Activated CD4-positive, alpha-beta T cell treated with anti-CD3 and anti-CD28 coated beads for 1 hour (primary cell): ENCODE measurements at places on chromosomes 1 and 21.

GRCh38 chr1:175155936-175156335, 36.6 kb downstream of the KIAA0040 start:
- DNase-seq, result no peak

DNA sequence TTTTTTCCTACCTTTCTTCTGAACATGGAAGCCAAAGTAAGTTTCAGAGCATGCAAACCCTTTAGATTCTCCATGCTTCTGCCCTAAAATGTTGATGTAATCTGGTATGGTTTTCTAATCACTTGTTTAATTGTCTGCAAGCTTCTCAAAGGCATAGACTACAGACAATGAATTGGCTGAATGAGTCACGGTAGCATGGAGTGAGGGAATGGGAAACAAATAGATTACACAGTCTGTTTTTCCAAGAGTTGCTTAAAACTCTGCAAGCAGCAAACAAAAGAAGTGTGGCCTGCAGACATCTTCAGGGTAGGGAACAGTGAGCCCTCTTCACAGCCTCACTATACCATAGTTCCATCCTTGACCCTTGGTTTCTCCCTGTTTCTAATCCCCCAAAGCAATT, 326.0 kb downstream of the BARHL2 start:
- no peak for DNase-seq

DNA sequence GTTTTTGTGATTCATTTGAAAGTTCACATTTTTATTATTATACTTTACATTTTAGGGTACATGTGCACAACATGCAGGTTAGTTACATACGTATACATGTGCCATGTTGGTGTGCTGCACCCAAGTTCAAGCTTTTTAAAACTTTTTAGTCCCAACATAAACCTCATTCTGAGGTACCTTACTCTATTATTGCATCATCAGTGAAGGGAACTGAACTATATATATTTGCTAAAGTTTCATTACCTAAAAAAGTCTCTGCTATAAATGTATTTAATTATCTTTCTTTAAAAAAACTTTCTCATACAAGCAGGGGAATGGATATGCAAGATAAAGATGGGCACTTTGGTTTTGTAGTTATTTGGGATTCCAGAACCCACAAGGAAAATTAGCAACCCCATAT, 931.4 kb upstream of the ADGRL2 start:
- DNase-seq, result no peak

DNA sequence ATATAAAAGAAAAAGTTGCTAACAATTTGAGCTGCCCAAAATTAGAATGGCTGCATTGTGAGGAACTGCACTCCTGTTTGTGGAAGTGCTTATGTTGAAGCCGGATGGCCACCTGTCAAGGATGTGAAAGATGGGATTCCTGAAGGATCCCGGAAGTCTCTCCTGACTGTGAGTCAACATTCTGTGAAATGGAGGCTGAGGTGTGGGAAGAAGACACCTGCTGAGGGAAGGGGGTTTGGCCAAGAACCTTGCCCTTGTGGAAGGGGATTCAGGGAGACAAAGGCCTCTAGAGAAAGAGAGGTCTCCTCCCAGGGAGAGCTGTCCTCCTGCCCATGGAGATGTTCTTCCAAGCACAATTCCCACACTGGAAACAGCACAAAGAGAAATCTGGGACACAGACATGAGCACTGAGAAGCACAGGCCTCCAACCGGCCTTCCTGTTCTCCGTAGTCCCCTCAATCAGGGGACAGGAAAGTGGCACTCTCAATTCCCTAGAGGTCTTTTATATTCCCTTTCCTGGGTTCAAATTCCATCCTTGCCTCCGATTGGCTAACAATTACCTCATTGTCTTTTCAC, 70.5 kb downstream of the CD2 start:
- DNase-seq, result no peak

DNA sequence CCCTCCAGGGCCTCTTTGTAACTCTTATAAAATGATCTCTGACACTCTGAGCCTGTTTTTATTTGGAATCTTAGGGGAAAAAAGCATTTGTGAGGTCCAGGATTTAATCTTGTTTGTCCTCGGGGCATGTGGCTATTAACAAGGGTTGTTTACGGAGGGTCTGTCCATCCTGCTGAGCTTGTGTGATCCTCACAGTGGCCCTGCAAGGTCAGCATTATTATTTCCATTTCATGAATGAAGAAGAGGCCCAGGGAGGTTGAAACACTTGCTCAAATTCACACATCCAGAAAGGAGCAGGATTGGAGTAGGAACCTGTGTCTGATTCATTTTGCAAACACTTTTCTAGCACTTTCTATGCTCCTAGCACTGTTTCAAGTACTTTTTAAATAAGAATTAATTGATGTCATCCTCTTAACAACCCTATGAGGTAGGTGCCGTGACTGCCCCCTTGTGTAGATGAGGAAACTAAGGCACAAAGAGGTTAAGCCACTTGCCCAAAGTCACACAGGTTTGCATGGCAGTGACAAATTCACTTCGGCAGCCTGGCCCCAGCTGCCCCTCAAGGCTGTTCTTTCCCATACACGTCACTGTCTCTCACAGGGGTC, 178.9 kb downstream of the MIS18A start:
- DNase-seq, result no peak

DNA sequence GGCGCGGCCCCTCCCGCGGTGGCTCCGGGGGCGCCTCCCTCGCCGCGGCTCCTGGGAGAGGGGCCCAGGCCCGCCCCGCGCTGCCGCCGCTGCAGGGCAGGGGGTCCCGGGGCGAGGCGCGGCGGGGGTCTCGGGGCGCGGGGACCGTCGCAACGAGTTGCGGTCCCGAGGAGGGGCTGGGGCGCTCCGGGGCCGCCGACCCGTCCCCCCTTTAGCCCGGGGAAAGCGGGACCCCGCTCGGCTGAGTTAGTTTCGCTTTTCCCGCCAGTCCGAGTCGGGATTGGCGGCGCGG, 493 bp downstream of the SPSB1 start:
- no peak for DNase-seq

DNA sequence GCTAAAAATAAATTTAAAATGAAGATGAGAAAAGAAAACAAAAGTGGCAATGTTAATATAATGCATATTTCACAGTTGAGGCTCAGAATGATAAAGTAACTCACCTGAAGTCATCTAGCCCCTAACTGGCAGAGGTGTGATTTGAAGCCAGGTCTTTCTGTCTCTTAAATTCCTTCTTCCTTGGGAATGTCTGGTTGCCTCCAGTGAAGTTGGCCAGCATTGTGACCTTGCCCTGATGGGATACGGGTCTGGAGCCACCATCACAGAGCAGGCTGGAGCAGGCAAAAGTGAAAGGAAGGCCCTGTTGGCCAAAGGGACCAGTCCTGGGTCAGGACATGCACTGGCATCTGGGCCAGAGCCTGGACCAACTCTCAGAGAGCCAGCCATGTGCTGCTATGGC, 111.7 kb downstream of the EPHB2 start:
- DNase-seq, result no peak

- no peak for DNase-seq
Measured at GRCh38 chr1:32496127-32496526, 31.3 kb downstream of the ZBTB8B start.

- no peak for DNase-seq
Measured at GRCh38 chr1:118143121-118143520, 41.9 kb downstream of the SPAG17 start.

- DNase-seq, result no peak
Measured at GRCh38 chr1:198113342-198113750, 43.5 kb upstream of the NEK7 start.

DNA sequence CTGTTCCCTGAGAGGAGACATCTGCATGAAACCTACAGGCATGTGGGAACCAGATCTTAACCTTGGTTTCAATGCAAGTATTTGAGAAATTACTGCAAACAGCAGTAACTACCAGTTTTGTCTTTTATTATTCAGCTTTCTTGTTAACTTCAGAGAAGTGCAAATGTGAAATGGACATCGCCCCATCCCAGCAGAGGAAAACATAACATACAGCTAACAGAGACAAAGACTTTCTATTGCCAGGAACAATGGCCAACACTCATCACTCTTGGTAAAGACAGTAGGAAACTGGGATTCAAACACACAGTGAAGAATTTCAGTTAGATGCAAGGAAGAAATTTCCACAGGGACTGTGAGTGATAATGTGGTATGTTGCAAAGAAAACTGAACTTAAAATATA, 115.1 kb downstream of the SLC30A10 start:
- DNase-seq, result no peak

GRCh38 chr1:99702221-99702620, 56.3 kb downstream of the PALMD start:
- DNase-seq, result no peak

- DNase-seq, result no peak
Measured at GRCh38 chr1:22273686-22274681, 131.1 kb upstream of the WNT4 start.
